Activated T-cell treated with anti-CD3 and anti-CD28 coated beads for 4 hours (primary cell): ENCODE measurements at places on chromosomes 13 and 19.

DNA sequence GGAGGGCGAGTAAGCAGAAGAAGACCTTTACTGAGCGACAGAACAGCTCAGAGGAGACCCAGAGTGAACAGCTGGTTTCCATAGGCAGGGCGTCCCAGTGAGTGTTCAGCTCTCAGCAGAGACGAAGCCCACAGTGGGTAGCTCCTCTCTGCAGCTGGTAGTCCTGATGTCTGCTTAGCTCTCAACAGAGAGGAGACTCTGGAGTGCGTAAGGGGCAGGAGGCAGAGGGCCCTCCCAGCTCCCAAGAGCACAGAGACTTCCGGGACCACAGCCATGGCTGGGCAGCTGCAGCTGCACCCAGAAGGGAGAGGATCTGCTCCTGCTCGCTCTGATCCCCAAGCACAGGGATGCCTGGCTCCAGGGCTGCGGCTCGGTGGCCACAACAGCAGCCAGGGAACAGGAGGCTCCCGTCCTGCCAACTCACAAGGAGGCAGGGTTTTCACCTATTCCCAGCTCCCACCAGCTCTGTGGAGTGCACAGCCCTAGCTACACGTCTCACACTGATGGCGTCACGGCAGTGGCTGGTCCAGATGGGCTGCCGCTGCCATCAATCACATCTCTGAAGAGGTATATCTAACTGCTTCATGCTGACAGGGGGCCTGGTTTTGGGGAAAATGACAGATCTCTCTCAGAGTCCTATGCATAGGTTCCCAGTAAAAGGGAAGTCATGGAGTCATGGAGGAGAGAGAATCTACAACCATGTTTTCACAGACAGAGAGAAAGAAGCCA, 2660.1 kb upstream of the PCDH20 start:
- DNase-seq: no peak

DNA sequence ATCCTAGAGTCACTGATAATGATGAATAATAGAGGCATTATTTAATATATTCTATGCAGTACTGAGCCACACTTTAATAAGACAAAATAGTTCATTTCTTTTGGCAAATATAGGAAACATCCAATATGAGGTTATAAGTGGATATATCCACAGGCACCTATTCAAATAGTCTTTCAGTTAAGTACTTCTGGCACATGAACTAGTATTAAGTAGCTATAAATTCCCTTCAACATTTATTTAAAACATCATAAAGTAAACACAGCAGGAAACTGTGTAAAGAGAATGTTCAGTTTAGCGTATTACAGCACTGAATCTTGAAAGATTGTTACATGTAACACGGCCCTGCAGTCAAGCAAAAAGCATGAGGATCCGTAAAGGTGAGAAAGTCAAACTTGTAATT, 463.3 kb upstream of the KLF12 start:
- DNase-seq: no peak

GRCh38 chr13:85230691-85231093, 568.5 kb downstream of the SLITRK6 start:
- no peak for DNase-seq

GRCh38 chr13:89627996-89628395, 1719.5 kb upstream of the MIR17HG start:
- DNase-seq: no peak

DNA sequence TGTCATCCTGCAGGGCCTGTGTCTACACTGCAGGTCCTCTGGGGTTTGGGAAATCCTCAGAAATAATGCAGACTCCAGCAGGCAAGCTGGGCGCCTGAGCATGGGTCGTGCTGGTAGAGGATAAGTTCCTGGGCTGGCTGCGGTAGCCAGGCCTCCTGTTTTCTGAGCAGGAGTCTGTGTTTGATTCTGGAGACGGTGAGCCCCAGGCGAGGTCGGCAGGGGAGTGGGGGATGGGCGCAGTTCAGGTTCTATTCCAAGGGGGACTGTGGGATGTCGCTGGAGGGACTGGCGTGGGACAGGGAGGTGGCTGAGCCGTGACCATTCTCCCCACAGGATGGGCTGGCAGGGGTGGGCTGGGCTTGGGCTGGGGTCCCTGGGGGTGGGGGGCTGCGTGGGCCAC, 154.7 kb downstream of the KDM4B start:
- DNase-seq: no peak

- no peak for DNase-seq
Observed at GRCh38 chr13:108121406-108121805, 93.9 kb downstream of the LIG4 start.

DNA sequence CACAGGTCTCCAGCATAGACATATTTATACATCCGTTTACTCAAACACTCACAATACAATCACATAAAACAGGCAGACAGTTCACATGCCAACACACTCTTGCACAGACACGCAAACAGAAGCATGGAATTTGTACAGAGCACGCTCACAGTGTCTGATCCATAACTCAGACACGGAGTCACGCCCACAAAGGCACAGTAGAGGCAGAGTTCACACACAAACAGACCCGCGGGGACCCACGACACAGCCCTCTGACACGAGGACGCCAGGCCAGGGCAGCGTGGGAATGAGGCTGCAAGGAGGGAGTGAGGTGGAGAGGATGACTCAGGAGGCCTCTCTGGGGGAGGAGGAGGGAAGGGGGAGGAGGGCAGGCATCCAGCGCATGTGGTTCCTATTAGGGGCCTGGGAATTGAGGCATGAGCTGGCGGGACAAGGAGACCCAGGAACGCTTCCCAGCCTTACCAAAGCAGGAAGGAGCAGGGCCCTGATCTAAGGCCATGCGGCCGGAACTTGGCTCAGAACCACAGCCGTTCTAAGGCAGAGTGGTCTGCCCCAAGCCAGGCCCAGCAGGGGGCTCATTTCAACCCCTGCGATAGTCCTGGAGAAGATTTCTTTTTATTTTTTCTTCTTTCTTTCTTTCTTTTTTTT, 9.1 kb upstream of the OLFM2 start:
- DNase-seq: no peak

GRCh38 chr13:39054112-39054511, 15.9 kb downstream of the NHLRC3 start:
- DNase-seq: no peak

DNA sequence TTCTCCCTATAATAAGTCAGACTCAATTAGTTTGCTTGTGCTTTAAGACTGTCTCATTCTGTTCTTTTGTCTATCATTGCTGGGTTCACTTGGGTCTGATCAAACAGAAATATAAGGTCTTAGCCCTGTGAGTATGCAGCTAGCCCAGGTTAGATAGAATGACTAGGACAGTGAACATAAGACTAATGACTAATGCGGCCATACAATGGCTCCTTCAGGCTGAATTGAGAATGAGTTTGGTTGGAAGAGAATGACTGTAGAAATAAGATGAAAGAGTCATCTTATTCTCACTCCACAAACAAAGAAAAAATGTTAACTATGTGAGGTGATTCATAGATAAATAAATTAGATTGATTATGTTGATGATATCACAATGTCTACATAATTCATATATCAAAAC, 50.1 kb upstream of the OBI1 start:
- no peak for DNase-seq

GRCh38 chr13:74346960-74347359, 212.8 kb upstream of the KLF12 start:
- no peak for DNase-seq

GRCh38 chr13:29284726-29285125, 310.8 kb downstream of the SLC7A1 start:
- DNase-seq: no peak
